ENCODE measurements at places on chromosomes 2 and 18.

- DNase-seq = no peak
These were observed 18.5 kb upstream of the CCNT2 start for GRCh38 chr2:134900151-134900550.

DNA sequence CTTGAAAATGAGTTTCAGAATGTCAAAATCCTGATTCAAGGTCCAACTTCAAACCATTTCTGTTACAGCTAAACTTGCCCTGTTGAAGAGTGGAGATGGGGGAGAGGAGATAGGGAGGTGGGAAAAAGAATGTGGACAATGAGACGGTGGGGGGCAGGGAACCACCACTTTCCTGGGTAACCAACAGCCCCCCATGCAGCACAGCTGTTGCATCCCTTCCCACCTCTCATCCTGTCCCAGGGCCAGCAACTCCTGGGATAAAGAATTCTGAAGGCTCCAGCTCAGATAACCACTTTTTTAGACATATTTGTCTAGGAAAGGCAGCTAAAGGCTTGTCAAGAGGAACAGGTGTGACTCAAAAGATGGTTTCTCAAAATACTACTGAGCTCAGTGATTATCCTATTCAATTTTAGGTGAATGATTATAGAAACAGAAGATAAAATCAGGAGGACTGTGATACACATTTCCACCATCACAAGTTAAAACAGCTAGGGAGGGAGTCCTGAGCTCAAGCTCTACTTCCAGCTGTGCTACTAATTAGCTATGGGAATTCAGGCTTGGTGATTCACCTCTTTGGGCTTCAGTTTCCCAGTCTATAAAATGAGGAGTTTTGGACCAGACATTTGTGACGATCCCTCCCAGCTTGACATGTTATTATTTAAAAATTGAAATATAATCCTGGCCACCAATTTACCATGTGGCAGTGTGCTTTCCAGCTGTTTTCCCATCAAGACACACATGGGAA, 36.3 kb downstream of the HDHD2 start:
- no peak for DNase-seq

- no peak for DNase-seq
These were observed 2.5 kb upstream of the ANKRD39 start for GRCh38 chr2:96860065-96861029.

DNA sequence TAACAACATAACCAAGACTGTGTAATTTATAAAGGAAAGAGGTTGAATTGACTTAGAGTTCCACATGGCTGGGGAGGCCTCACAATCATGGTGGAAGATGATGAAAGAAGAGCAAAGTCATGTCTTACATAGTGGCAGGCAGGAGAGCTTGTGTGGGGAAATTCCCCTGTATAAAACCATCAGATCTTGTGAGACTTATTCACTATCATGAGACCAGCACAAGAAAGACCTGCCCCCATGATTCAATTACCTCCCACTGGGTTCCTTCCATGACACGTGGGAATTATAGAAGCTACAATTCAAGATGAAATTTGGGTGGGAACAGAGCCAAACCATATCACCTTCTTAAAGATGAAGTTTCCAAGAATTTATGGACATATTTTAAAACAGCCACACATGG, 2.5 kb upstream of the IL36RN start:
- no peak for DNase-seq

GRCh38 chr2:139031722-139032121, 251.5 kb upstream of the NXPH2 start:
- no peak for DNase-seq

DNA sequence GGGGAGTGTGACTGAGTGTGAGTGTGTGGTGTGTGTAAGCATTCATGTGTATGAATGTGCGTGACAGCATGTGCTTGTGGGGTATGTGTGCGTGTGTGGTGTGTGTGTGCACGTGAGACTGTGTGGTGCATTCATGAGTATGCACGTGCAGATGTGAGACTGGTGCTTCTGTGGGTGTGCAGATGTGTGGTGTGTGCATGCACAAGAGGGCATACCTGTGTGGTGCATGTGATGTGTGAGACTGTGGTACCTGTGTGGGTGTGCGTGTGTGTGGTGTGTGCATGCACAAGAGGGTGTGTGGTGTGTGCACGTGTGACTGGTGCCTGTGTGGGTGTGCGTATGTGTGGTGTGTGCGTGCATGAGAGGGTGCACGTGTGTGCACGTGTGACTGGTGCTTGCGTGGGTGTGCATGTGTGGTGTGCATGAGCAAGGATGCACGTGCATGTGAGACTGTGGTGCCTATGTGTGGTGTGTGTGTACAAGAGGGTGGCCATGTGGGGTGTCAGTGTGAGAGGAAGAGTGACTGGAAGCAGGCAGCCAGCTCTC, 213.3 kb downstream of the TWIST2 start:
- DNase-seq = no peak

- DNase-seq = no peak
These were observed 780.6 kb upstream of the SALL3 start for GRCh38 chr18:78199002-78199401.

DNA sequence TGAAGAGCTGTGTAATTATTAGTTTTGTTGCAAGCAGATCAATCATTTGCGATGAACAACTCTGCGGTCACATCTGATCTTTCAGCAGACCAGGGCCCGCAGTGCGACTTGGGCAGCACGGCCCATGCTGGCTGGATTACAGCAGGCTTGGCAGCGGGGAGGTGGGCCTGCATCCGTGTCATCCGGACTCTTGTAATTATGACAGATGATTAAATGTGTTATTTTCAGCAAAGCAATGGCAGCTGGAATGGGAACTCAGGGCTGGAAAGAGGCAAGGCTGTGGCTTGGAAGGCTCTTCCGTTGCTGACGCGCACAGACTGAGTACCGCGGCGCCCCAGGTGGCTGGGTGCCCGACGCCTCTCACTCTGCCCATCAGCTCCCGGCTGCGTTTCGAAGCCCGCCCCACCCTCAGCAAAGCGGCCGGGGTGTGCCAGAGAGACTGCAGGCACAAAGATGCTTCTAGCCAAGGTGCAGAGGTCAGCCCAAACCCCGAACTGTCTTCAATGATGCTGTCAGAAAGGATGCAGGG, 397.4 kb upstream of the SALL3 start:
- DNase-seq = no peak

- DNase-seq = no peak
These were observed 78.1 kb downstream of the PIEZO2 start for GRCh38 chr18:11071300-11071699.

GRCh38 chr18:79030680-79031079, 38.5 kb upstream of the ATP9B start:
- DNase-seq = no peak

Measured in NK-92 treated with Interleukin-12 subunit alpha and Interleukin-12 subunit beta, amount 100 ng/mL, for 24 hours (cell line).